ENCODE measurements at places on chromosomes 4 and X.

DNA sequence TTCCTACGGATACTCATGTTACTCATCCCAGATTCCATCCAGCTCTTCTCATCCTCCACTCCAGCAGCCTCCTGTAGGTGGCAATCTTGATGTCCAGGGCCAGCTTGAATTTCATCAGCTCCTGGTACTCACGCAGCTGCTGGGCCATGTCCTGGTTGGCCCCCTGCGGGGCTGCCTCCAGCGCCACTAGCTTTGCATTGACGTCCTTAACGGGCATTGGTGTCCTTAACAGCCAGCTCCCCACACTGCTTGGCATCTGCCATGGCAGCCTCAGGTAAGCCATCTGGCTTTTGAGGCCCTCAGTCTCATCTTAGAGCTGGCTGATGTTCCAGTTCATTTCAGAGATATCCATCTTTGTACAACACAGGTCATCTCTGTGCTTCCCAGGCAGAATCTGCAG lies 223.7 kb downstream of the FGF13 start:
- DNase-seq, result no peak

DNA sequence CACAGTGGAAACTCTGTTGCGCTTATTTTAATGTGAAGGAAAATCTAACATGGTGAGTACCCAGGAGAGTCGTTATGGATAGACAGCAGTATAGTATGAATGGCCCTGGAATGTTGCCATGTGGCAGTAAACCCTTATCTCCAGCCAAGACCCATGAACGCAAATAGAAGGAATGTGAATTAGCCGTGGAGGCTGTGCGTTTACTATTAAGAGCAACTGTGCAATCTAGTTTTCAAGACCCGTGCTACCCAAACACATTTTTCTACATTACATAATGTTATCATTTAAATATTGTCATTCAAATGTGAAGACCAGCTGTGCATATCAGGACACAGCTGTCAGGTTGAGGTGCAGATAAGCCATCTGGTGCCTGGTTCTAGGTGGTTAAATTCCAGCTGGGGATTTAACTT lies 13.3 kb upstream of the AGA start:
- DNase-seq, result no peak

DNA sequence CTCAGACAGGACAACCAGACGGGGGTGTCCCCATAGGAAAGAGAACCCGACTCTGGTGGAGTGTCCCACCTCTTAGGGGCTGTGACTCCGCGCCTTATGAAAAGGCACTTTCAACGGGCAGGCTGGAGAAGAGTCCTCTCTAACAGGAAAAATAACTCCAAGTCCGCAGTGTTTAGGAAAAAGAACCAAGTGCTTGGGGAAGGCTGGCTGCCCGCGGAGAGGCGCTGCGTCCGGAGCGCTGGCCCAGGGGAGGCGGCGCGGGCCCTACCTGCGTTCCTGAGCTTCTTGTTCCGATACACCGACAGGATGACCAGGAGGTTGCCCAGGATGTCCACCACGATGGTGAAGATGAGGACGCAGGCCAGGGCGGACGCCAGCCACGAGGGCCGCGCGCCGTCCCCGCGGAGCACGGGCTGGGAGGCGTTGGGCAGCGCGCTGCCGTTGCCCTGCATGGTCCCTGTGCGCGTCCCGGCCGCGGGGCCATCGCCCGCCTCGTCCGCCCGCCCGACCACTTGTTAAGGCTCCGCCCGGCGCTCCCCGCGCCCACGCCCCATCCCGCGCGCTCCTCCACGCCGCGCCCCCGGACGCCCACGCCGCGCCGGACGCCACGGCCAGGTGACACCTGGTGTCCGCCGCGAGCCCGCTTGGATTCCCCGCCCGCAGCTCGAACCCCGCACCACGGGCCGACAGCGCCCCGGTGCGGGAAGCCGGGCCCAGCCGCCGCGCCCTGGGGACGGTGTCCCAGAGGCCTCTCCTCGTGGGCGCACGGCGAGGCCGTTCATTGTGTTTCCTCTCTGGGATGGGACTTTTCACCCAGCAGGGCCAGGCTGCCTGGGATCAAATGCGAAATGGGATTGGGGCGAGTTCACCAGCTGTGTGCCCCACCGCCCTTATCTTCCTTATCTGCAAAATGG lies at the start of gene MTNR1A:
Gene MTNR1A, minus strand, starts transcription at position 654 of the 914 bp plus-strand sequence. Its CDS starts 202 bp downstream, at position 452.
- no peak for DNase-seq

DNA sequence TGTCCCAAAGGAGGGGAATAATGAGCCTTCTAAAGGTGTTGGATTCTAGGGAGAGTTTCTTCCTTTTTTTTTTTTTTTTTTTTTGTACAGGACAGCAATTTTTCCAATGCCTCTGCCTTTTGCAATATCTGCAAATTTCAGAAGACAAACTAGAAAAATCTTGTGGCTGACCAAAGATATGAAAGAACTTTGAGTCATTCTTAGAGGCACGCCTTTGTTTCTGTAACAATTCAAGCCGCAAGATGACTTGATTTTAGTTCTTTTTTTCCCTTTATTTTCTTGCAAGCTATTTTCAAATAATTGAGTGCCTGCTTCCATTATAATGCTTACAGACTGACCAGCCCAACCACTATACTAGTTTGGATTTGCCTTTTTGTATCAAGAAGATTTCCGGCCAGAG lies 47.6 kb upstream of the UXT start:
- no peak for DNase-seq

GRCh38 chr4:186297013-186297645 lies 31.1 kb downstream of the F11 start:
- DNase-seq, result no peak

Data from activated CD8-positive, alpha-beta memory T cell treated with anti-CD3 and anti-CD28 coated beads for 4 hours (primary cell).